ENCODE measurements at places on chromosomes 3 and 15.

DNA sequence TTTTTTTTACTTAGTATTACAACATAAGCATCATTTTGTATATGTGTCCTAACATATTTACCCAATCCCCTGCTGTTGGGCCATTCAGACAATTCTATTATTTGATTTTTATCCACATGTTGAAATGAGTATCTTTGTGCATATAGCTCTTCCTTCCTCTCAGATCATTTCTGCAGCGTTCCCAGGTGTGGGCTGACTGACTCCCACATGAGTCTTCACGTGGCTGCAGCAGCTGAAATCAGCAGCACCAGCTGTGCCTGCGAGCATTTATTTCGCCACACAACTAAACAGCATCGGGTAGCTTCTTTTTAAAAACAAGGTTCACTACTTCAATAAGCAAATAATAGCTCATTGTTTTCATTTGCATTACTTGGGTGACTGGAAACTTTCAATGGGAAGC, 44.5 kb upstream of the PDE8A start:
- no peaks in the 10 kb centered on the region for H3K4me1 ChIP-seq
- no peak for DNase-seq
- H3K27ac ChIP-seq, result no peak overlapping the region
- H3K4me3 ChIP-seq, result no peak overlapping the region
- no peaks in the 10 kb centered on the region for H3K36me3 ChIP-seq

GRCh38 chr3:45035441-45036301, 9.6 kb downstream of the CLEC3B start:
- H3K4me3 ChIP-seq, result peak overlapping the region; percentile 84
- peak overlapping the region; percentile 47 for H3K27ac ChIP-seq
- H3K27me3 ChIP-seq, result no peaks in the 10 kb centered on the region

- no peak overlapping the region for H3K4me3 ChIP-seq
- peaks cover 5% of the 10 kb centered on the region for H3K27me3 ChIP-seq
- no peaks in the 10 kb centered on the region for H3K36me3 ChIP-seq
- H3K27ac ChIP-seq, result no peak overlapping the region
These were observed 203.6 kb downstream of the PDCD6IP start for GRCh38 chr3:34001990-34002389.

DNA sequence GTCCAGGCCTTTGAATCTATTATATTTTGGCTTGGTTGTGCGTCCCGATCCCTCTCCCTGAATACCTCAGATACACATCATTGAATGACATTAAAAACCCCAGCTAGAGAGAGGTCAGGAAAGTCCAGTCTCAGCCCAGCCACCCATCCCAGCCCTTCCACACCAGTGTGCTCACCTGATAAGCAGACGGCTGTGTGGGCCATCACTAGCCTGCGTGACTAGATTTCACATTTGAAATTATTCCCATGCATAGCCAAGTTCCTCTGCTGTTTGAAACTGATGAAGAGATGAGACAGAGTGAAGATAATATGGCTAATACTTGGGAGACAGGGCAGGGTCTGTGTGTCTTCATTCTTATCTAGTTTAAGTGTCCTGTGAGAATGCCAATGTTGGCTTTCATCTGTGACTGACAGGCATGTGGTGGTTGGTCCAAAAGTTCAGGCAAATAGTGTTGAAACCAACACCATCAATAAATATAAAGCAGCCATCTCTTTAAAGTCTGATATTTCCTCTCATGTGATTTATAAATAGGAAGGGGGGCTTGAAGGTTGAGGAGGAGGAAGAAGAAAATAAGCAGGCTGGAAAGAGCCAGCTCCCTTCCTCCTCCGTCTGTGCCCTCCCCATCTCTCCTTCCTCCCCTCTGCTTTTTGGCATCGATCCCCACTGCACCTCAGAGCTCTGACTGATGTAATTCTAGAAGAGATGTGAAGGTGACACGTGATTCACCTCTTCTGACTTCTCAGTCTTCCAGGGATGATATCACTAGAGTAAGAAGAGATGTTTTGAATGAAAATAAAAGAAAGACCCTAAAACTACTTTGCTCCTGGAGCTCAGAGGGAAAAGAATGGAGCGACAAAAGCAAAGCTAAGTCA, 5.1 kb downstream of the FAM43A start:
- no peak overlapping the region for H3K27ac ChIP-seq
- H3K4me1 ChIP-seq, result peaks cover 35% of the 10 kb centered on the region
- H3K27me3 ChIP-seq, result peaks cover 8% of the 10 kb centered on the region

DNA sequence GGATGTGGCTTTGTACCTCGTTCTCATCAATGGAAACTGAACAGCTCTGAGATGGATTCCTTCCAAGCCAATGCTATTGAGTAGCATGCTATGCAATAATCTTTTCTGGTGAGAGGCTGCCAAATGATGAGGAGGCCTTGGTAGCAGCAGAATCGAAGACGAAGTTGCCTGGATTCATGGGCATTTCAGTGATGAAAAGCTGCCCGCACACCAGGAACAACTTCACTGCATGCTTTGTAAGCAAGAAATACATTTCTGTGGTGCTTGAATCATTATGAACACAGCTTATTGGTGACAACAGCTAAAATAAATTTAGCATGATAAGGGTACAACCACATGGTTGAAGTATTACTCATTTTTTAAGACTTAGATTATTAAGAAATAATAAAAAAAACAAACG, 246.8 kb upstream of the ROBO1 start:
- no peaks in the 10 kb centered on the region for H3K4me1 ChIP-seq
- no peak overlapping the region for H3K27ac ChIP-seq
- no peak for DNase-seq
- H3K36me3 ChIP-seq, result no peaks in the 10 kb centered on the region
- H3K4me3 ChIP-seq, result no peak overlapping the region

GRCh38 chr15:44490622-44491021, 46.3 kb upstream of the EIF3J start:
- peaks cover 2% of the 10 kb centered on the region for H3K27me3 ChIP-seq
- H3K36me3 ChIP-seq, result peaks cover 20% of the 10 kb centered on the region
- peak; percentile 10 for DNase-seq
- no peak overlapping the region for H3K27ac ChIP-seq
- H3K4me3 ChIP-seq, result no peak overlapping the region
- H3K4me1 ChIP-seq, result peaks cover 44% of the 10 kb centered on the region

GRCh38 chr3:10721101-10721500, 94.9 kb upstream of the SLC6A11 start:
- H3K27me3 ChIP-seq, result peaks cover 27% of the 10 kb centered on the region
- H3K27ac ChIP-seq, result no peak overlapping the region
- DNase-seq, result no peak
- no peaks in the 10 kb centered on the region for H3K36me3 ChIP-seq
- H3K4me3 ChIP-seq, result no peak overlapping the region
- no peaks in the 10 kb centered on the region for H3K4me1 ChIP-seq

GRCh38 chr15:57335719-57336118, 40.6 kb upstream of the CGNL1 start:
- H3K36me3 ChIP-seq, result no peaks in the 10 kb centered on the region
- no peak overlapping the region for H3K4me3 ChIP-seq
- no peak overlapping the region for H3K27ac ChIP-seq
- H3K27me3 ChIP-seq, result peaks cover 20% of the 10 kb centered on the region

DNA sequence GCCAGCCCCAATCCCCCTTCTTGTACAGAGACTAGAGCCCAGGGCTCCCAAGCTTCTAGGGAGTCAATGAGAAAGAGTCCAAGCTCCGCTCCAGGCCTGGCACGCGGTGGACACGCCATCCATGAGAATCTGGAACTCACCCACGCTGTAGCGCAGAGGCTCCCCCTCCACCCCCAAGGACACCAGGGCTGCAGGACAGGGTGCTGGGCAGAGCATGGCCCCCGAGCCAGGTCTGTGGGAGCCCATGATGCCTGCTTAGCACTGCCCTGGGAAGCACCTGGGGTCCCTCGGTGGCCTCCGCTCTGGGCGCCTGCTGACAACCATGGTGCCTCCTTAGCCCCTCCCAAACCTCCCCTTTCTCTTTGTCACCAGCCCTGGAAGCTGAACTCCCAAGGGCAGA, 28.5 kb downstream of the ACSBG1 start:
- H3K4me3 ChIP-seq, result no peak overlapping the region
- peaks cover 21% of the 10 kb centered on the region for H3K27me3 ChIP-seq
- no peak for DNase-seq
- no peaks in the 10 kb centered on the region for H3K36me3 ChIP-seq
- H3K4me1 ChIP-seq, result peaks cover 29% of the 10 kb centered on the region
- no peak overlapping the region for H3K27ac ChIP-seq

GRCh38 chr3:120435621-120436020, 15.2 kb downstream of the FSTL1 start:
- H3K36me3 ChIP-seq, result peaks cover 69% of the 10 kb centered on the region
- H3K4me1 ChIP-seq, result peaks cover 100% of the 10 kb centered on the region
- peak overlapping the region; percentile 71 for H3K4me3 ChIP-seq
- peaks cover 11% of the 10 kb centered on the region for H3K27me3 ChIP-seq
- peak; percentile 78 for DNase-seq

GRCh38 chr3:14775563-14775962, 43.2 kb upstream of the FGD5 start:
- H3K27ac ChIP-seq, result no peak overlapping the region
- no peaks in the 10 kb centered on the region for H3K4me1 ChIP-seq

- peaks cover 6% of the 10 kb centered on the region for H3K27me3 ChIP-seq
- no peaks in the 10 kb centered on the region for H3K36me3 ChIP-seq
- peak; percentile 80 for DNase-seq
- peaks cover 60% of the 10 kb centered on the region for H3K4me1 ChIP-seq
These were observed 156.7 kb upstream of the TSC22D2 start for GRCh38 chr3:150251187-150252062.

- H3K4me1 ChIP-seq, result peaks cover 51% of the 10 kb centered on the region
- no peaks in the 10 kb centered on the region for H3K36me3 ChIP-seq
- peak overlapping the region; percentile 87 for H3K27ac ChIP-seq
- H3K27me3 ChIP-seq, result no peaks in the 10 kb centered on the region
- DNase-seq, result no peak
- H3K4me3 ChIP-seq, result no peak overlapping the region
These were observed 491.1 kb upstream of the NR2F2 start for GRCh38 chr15:95839367-95839782.

DNA sequence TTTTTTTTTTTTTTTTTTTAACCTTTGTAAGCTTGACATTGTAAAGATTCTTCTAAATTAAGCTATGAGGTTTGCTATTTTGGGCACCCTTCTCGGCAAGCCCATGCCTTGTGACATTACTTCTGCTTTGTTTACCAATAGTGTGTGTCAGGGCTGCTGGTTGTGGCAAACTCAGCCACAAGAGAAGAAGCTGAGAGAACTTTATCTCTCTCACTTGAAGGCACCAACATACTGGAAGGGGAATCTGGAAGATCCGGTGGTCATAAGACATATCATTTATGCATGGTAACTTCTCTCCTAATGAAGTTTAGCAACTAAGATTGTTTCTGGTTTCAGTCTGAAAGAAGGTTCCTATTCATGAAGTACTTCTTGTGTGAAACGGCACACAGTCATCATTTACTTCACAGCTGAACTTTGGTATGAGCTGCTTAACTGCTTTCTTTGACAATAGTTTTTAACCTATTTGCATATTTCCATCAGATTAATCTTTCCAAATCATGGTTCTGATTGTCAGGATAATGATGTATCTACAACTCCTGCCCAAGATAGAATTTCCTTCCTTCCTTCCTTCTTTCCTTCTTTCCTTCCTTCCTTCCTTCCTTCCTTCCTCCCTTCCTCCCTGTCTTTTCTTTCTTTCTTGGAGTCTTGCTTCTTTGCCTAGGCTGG, 189.3 kb downstream of the NFKBIZ start:
- no peaks in the 10 kb centered on the region for H3K27me3 ChIP-seq
- H3K36me3 ChIP-seq, result peaks cover 14% of the 10 kb centered on the region
- H3K4me1 ChIP-seq, result peaks cover 17% of the 10 kb centered on the region

Measured in HFFc6 (cell line).